Hindlimb muscle (tissue), 1 donor: ENCODE measurements at places on chromosomes 11 and 22.

GRCh38 chr11:74682731-74683278 lies 48.4 kb downstream of the CHRDL2 start:
- DNase-seq: no peak

DNA sequence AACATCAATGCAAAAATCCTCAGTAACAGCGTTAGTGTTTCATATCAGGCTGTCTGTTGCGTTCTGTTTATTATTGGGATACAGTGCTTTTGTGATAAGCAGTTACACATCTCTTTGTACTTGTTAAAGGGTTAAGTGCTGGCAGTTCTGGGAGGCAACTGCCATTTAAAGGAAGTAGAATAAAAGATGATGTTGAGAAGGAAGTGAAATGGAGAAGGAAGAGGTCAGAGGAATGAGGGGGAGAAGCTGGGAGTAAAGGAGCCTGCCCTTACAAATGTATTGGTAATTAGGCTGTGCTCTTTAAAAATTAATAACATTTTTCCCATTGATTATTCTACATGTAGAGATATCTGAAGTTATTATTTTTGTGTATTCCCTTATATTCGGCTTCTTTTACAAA lies 674.7 kb downstream of the NTM start:
- DNase-seq: no peak

- peak; percentile 66 for DNase-seq
Measured at GRCh38 chr11:123062892-123063825, 1.2 kb upstream of the HSPA8 start.

DNA sequence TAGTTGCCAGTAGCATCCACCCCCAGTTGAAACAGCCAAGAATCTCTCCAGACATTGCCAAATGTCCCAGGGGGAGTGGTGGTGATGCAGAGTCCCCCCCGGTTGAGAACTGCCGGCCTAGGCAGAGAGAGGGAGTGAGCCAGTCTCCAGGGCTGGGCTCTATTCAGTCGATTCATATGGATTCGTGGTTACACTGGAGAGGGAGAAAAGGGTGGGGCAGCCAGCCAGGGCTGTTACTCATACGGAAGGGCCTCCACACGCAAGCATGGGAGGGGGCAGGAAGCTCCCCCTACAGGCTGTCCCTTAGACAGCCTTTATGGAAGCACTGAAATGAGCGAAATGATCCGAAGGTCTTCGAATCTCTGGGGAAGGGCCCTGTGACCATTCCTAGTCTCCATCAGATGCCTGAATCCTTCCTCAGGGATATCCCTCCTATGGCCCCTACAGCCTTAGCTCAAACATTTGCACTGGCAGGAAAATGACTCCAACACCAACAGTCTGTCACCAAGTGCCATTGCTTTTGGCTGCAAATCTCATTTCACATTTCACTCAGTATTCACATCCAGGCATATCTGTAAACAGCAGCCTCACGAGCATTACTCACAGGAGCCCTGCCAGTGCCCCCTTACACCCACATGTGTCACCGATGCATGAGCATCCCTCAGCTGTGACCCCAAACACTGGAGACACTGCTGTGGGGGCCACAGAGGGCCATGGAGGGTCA lies 18.4 kb upstream of the TLCD5 start:
- DNase-seq: no peak

DNA sequence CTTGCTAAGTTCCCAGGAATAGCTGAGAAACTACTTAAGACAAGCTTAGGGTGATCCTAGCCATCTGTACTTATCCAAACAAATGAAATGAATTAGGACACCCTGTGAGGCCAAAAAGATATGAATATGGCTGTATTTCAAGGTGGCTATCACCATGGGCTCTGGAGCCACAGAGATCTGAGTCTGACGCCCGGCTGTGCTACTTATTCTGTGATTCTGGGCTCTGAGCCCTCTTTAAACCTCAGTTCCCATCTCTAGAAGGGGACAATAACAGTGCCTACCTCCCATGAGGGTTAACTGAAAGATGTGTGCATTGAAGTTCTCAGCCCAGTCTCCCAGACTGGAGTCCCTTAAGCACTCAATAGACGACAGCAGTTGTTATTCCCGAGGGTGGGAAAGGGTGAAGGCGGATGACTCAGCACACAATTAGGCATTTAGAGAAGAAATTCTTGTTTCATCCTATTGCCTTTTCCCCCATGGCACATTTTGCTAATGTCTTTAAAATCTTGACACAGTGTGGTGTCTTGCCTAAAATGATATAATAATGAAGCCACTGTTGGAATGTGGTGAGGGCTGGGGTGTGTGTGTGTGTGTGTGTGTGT lies 132.5 kb downstream of the ADAMTS15 start:
- no peak for DNase-seq

GRCh38 chr11:130312046-130312445 lies 2.7 kb downstream of the ZBTB44 start:
- DNase-seq: no peak

DNA sequence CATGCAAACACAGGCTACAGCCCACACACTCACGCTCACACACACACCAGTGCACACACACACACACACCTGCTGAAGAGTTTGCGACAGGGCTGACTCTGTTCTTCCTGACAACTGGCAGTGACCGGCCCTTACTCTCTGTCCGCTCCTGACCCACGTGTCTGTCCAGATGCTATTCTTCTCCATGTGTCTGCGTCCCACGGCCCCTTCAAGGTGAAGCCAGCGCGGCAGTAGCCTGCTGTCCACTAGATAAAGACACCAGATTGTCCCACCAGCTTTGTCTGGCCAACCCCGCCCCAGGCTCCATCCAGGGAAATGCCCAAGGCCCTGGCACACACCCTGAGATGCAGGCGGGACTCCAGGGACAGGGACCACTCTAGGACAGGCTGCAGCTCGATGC lies 713.9 kb downstream of the BRD1 start:
- DNase-seq: no peak

DNA sequence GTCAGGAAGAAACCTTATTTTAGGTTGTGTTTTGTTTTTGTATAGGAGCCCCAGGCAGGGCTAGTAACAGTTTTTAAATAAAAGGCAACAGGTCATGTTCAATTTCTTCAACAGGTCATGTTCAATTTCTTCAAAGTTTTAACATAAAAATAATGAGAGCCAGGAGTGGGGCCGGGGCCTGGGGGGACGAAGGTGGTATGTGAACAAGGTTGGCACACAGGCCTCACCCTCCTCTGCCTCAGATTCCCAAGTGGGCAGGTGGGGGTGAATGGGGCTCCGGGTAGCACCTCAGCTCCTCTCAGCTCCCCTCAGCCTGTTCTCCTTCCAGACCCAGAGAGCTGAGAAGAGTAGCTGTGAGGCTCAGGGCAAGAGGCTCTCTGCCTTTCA lies 4.4 kb downstream of the DERL3 start:
- DNase-seq: no peak

GRCh38 chr11:17907046-17907445 lies 105.8 kb downstream of the SERGEF start:
- no peak for DNase-seq

DNA sequence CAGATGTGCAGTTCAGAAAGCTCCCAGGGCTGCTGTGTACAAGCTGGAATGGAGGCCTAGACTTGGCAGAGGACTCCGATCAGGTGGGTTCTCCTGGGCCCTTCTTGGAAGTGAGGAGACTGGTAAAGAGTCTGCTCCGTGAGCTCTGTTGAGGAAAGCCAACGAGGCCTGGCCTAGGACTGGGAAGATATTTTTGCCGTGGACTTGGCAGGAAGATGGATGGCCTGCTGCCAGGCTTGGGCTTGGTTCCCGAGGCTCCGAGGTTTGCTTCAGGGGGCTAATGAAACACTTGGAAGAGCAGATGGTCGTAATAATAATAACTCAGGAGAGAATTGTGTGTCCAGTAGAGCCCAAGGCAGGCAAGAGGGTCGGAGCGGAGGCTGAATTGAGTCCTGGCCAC lies 3.9 kb downstream of the GALR3 start:
- peak; percentile 87 for DNase-seq

DNA sequence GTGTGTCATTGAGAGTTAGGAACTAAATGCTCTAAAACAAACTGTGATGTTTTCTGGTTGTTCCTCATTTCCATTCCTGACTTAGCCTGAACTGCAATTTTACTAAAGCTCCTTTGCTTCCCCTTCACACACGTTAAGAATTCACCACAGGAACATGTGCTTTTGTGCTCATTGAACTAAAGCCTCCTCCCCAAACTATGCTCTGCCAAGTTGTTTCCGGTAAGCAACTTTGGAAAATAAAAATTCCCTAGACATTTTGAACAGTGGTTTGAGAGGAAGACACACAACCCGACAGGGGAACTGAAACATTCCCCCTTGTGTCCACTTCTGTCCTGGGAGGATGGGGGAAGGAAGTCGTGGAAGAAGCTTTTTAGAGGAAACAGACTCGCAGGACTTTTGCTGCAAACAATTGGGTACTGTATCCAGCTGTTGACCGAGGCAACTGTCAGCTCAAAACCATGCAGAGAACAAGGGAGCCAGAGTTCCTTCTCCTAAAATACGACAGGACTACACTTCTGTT lies 66.9 kb downstream of the GAB2 start:
- peak; percentile 73 for DNase-seq

DNA sequence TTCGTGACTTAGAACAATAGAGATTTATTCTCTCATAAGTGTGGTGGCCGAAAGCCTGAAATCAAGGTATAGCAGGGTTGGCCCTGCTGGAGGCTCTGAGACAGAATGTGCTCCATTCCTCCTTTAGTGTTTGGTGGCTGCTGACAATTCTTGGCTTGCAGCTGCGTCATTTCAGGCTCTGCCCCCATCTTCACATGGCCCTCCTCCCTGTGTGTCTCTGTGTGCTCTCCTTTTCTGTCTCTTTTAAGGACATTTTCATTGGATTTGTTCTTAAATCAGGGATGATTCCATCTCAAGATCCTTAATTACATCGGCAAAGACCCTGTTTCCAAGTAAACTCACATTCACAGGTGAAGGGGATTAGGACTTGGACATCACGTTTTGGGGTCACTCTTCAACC lies 10.2 kb upstream of the APOL6 start:
- DNase-seq: no peak

DNA sequence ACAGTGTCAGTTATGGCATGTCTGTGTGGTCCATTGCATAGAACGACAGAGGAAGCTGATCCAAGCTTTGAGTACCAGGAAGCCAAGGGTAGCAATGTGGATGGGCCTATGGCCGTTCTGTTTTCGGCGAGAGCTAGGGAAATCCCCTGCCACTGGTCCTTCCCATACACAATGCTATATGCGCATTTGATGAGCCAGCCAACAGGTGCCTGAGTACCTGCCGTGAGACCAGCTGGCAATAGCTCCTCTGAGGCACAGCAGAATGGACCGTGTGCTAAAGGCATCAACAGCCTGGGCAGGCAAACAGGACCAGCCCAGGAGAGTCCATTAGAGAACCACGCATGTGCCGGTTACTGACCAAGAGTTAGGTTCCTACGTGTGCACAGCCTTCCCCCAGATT lies 753.0 kb downstream of the NTM start:
- no peak for DNase-seq

- no peak for DNase-seq
Measured at GRCh38 chr22:43992331-43992821, 31.7 kb upstream of the PARVB start.

- DNase-seq: no peak
Measured at GRCh38 chr11:116446048-116446941, 326.5 kb downstream of the BUD13 start.

DNA sequence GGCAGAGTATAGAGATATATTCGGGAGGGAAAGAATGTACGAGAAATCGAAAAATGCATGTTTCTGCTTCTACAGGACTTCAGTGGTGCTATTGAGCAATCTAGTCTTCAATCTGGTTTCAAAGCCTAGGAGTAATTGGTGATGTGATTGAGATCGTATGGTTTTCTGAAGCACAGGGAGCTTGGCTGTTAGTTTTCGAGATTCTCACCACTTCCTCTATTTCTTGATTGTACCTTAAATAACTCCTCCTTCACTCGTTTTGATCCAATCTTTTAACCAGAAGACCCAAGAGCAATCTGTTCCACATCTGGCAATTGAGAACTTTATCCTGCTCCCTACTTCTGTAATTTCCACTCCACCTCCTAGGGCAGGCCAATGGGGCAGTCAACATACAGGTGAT lies 518 bp downstream of the CCDC179 start:
- DNase-seq: no peak

DNA sequence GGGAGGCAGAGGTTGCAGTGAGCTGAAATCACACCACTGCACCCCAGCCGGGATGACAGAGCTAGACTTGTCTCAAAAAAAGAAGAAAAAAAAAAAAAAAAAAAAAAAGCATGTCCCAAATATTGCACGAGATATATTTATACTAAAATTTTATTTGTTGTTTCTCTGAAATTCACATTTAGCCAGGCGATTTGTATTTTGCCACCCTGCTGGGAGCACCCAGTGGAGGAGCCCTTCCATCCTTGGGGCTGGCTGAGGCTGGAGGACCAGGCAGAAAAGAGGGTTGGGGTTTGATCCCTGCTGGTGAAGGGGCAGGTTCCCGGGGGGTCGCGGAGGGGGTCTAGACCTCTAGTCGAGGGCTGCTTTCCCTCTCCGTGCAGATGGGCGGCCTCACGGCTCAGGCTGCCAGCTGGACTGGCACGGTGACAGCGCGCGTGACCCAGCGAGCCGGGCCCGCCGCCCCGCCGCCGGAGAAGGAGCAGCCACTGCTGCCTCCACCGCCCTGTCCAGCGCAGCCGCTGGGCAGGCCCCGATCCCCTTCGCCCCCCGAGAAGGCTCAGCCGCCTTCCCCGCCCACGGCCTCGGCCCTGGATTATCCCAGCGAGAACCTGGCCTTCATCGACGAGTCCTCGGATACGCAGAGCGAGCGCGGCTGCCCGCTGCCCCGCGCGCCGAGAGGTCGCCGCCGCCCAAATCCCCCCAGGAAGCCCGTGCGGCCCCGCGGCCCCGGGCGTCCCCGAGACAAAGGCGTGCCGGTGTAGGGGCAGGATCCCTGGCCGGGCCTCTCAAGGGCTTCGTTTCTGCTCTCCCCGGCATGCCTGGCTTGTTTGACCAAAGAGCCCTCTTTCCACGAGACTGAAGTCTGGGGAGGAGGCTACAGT lies 952 bp upstream of the CATSPERZ start:
- DNase-seq: peak; percentile 64

GRCh38 chr22:18035751-18036150 lies 11.4 kb upstream of the MICAL3 start:
- DNase-seq: no peak

DNA sequence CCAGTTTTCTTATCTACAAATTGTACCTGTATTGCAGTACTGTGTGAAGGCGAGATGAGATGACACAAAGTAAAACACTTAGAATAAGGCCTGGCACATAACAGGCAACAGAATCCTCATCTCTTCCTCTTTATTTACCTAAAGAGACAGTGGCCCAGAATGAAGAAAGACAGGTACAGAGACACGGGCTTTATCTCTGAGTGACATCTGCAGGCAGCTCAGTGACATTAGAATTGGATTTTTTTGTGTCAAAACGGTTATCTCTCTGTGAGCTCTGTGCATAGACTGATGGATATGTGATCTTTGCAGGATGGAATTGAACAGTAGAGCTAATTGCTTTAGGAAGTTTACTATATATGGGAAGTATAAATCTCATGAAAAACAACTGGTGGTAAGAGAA lies 36.2 kb upstream of the TRPC6 start:
- DNase-seq: no peak

GRCh38 chr11:118774032-118774431 lies 16.9 kb downstream of the DDX6 start:
- DNase-seq: no peak

GRCh38 chr11:3855808-3856491 lies 486 bp downstream of the STIM1 start:
- no peak for DNase-seq
